ENCODE measurements at places on chromosomes 1 and 21. TPM values are rescaled to one million over a fixed set of nuclear protein-coding genes. Genes with fewer than 3 reads are reported as not detected.

DNA sequence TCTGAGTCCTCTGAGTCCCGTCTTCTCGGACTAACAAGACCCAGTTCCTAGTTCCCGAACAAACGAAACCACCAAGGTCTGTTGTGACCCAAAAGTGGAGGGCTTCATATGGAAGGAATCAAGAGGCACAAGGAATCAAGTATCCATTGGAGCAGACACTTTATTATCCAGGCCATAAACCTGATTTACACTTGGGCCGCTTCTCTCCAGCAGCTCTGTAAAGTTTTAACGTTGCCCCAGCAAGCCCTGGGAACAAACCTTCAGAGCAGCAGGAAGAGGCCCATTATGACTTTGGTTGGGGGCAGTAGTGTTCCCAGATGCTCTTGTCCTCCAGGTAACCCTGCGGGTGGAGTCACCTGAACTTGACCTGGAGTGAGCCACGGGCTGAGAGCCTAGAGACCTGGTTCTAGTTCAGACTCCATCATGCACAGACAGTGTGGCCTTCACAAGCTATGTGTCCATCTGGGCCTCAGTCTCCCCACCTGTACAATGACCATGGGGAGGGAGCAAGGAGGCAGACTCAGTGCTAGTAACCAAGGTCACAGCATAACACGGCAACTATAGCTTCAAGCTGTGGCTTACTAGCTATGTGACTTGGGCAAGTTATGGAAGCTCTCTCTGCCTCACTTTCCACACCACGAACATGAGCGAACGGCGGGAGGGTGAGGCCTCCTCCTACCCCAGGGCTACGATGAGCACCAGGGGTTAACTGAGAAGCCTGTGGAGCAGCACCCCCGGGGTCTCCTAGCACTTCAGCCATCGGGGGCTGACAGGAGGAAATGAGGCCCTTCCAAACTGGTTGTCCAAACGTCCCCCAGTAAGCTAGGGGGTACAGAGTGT is 95.7 kb downstream of the GLIS1 start:
- H3K27ac ChIP-seq, result no peak overlapping the region
- H3K27me3 ChIP-seq, result no peaks in the 10 kb centered on the region
- peaks cover 8% of the 10 kb centered on the region for H3K4me1 ChIP-seq
- H3K4me3 ChIP-seq, result no peak overlapping the region

Gene GPR153
- total RNA-seq, result 113 TPM

Gene CTSE
- not detected for total RNA-seq

Gene ANXA9
- total RNA-seq, result 0.18 TPM

- H3K4me1 ChIP-seq, result peaks cover 7% of the 10 kb centered on the region
- no peaks in the 10 kb centered on the region for H3K27me3 ChIP-seq
- H3K4me3 ChIP-seq, result no peak overlapping the region
- H3K36me3 ChIP-seq, result peaks cover 11% of the 10 kb centered on the region
- no peak for DNase-seq
Observed at GRCh38 chr21:35035116-35035515, 14.0 kb downstream of the RUNX1 start.

Gene F5
- not detected for total RNA-seq

GRCh38 chr21:35909456-35910223 is 150.7 kb downstream of the SETD4 start:
- H3K4me3 ChIP-seq, result no peak overlapping the region
- H3K27me3 ChIP-seq, result no peaks in the 10 kb centered on the region

DNA sequence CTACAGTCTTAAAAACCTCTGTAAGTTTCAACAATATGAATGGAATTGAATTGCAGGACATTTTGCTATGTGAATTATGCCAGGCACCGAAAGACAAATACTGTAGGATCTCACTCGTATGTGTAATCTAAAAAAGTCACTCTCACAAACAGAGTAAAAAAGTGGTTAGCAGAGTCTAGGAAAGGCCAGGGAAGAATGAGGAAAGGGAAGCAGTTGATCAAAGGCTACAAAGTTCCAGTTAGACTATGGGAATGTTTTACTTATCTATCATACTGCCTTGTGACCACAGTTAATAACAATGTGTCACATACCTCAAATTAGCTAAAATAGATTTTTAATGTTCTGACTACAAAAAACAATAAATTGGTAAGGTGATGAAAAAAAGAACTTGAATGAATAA is 565.4 kb upstream of the BRINP3 start:
- H3K4me1 ChIP-seq, result no peaks in the 10 kb centered on the region
- H3K36me3 ChIP-seq, result no peaks in the 10 kb centered on the region
- H3K27me3 ChIP-seq, result no peaks in the 10 kb centered on the region
- no peak overlapping the region for H3K27ac ChIP-seq
- H3K4me3 ChIP-seq, result no peak overlapping the region
- no peak for DNase-seq

DNA sequence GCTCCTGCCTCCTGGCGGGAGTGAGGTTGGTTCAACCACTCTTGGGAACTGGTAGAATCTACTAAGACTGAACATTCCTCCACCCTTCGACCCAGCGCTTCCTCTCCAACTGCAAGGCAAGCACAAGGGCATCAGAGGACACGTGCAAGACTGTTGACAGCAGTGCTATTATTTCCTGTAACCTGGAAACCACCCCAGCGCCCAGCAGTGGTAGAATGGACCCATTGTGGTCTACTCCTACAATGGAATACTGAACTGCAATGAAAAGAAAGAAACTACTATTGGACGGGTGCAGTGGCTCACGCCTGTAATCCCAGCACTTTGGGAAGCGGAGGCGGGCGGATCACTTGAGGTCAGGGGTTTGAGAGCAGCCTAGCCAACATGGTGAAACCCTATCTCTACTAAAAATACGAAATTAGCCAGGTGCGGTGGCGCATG is 33.0 kb upstream of the TARDBP start:
- no peak overlapping the region for H3K4me3 ChIP-seq
- H3K36me3 ChIP-seq, result no peaks in the 10 kb centered on the region
- no peak for DNase-seq
- no peak overlapping the region for H3K27ac ChIP-seq
- no peaks in the 10 kb centered on the region for H3K27me3 ChIP-seq
- H3K4me1 ChIP-seq, result peaks cover 14% of the 10 kb centered on the region

DNA sequence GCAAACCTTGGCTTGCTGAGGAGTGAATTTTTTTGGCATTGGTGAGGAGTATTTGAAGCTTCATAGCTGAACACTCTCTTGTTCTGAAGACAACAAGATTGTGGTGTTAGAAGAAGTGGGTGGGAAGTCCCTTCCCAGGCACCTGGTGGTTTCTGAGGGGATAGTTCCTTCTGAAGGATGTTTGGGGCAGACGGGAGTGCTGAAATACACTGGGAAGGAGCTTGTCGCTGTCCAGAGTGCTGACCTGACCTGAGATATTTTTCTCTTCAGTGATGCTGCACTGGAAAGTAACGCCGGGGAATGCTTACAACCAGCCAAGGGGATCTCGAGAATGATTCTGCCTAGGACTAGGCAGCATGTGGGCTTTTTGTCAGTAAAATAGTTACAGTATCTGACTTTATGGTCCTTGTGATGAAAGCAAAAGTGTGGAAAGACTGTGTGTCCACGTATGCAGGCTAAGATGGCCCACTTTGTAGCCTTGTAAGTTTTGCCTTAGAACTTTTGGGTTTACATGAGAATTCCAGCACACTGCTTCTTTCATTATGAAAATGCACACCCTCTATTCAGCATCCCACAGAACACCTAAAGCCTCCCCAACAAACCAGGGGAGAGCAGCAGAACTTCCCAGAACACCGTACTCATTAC is 33.1 kb upstream of the NFASC start:
- peak; percentile 79 for DNase-seq
- no peaks in the 10 kb centered on the region for H3K4me1 ChIP-seq
- H3K27ac ChIP-seq, result no peak overlapping the region
- no peak overlapping the region for H3K4me3 ChIP-seq

Gene CACHD1
- 6.6 TPM for total RNA-seq

- no peaks in the 10 kb centered on the region for H3K27me3 ChIP-seq
- no peak overlapping the region for H3K4me3 ChIP-seq
- no peak overlapping the region for H3K27ac ChIP-seq
- H3K4me1 ChIP-seq, result peaks cover 16% of the 10 kb centered on the region
- no peak for DNase-seq
Observed at GRCh38 chr21:28885853-28886177, 106.9 kb downstream of the LTN1 start.

DNA sequence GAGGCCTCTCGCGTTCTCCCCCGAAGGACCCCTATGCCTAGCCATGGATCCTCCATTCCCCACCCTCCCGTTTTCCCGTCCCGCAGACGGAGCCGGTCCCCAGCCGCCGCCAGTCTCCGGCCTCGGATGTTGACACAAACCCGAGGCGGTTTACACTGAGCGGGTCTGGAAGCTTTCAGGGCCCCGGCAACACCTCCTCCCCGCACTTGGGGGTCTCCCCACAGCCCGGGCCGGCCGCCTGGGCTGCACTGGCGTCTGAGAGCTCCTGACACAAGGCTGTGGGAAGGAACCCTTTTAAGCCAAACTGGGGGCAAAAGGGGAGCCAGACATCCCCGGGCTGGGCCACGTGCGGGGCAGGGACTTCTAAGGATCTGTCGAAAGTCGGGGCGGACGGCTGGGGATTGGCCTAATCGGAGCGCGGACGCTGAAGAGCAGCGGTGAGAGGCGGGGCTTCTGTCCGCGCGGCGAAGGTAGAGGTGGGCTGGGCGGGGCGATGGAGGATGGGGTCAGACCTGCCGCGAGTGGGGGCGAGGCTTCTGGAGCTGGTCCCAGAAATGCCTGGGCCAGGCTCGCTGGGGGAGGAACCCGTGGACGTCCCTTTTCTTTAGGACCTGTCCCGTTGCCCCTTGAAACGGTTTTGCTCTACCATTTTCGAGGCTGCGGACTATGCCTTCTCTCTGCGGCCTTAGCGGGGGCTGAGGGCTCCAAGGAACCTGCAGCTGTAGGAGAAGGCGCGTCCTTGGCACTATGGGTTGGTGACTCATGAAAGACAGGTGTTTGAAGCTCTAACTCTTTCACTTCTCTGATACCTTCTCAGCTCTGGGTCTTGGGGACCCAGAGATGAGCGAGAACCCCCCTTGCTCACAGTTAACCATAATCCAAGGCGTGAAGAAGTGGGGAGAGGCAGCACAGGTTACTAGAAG is 1.2 kb upstream of the HPCAL4 start:
- H3K27ac ChIP-seq, result no peak overlapping the region
- H3K36me3 ChIP-seq, result no peaks in the 10 kb centered on the region
- 0 out of 2 replicates have a peak, but pooled peaks cover 4% of the 10 kb centered on the region for H3K4me1 ChIP-seq
- no peak for DNase-seq
- peaks cover 7% of the 10 kb centered on the region for H3K27me3 ChIP-seq

Gene ZNF683
- not detected for total RNA-seq

GRCh38 chr1:229952670-229953520 is 114.1 kb upstream of the GALNT2 start:
- H3K4me1 ChIP-seq, result no peaks in the 10 kb centered on the region
- peaks cover 19% of the 10 kb centered on the region for H3K27me3 ChIP-seq
- no peak overlapping the region for H3K4me3 ChIP-seq
- peak; percentile 38 for DNase-seq

Gene TTC39A
- total RNA-seq, result 12.3 TPM

Gene MAP3K7CL
- 1.3 TPM for total RNA-seq

Gene OR2T29
- not detected for total RNA-seq

DNA sequence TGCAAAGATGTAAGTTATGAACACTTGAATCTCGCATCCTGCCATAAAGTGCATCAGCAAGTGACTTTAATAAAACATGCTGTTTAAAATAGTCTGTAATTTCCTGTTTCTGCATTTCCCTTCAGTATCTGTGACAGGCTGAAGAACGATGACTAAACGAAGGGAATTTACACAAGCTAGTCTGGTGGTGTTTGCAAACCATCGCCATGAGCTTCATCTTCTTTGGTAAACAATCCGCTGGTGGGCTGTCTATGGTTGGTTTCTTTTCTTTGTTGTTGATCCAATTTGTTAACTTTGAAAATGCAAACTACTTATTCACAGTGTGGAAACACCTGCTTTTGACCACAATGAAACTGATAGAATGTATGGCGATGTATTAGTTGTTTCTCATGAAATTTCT is 13.9 kb downstream of the SERTAD4 start:
- H3K4me3 ChIP-seq, result no peak overlapping the region
- DNase-seq, result peak; percentile 64
- no peaks in the 10 kb centered on the region for H3K27me3 ChIP-seq
- H3K27ac ChIP-seq, result no peak overlapping the region
- peaks cover 27% of the 10 kb centered on the region for H3K4me1 ChIP-seq
- no peaks in the 10 kb centered on the region for H3K36me3 ChIP-seq

DNA sequence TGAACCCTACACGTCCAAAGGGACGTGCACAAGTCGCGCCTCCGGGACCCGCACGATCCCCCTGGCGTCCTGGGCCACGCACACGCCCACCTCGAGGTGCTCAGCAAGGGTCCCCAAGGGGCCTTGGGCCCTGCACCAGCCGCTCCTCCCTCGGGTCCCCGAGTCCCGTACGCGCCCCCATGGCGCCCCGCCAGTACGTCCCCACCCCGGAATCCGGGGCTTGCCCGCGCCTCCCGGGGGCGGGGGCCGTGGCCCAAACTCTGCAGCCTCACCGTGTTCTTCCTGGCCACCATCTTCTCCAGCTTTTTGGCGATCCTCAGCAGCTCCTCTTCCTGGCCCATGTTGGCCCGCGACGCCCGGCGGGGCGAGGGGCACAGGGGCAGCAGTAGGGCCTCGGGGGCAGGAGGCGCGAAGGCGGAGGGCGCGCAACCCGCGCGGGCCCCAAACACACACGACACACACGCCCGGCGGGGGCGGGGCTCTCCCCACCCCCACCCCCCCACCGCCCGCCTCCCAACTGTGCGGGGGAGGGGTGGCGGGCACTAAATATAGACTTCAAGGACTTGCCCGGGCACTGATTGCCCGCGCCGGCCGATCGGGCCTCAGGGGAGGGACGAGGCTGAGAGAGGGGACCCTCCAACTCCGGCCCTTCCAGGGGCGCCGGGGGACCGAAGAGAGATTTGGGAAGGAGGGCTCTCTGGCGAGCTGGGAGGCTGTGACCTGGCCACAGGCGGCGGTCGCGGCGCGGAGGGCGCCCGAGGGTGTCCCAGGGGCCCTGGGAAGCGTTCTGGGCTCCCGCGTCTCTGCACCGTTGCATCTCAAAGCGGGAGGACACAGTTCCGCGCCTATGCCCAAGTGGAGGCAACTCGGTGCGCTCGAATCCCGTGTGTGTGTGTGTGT is at the start of gene TCEA3:
TCEA3 (minus strand) TSS at position 456 of the 900 bp plus-strand sequence; CDS start at position 341, 115 bp downstream.
- H3K4me3 ChIP-seq, result peak within 1 kb of the TSS; percentile 81

- DNase-seq, result no peak
- H3K27me3 ChIP-seq, result no peaks in the 10 kb centered on the region
- H3K36me3 ChIP-seq, result no peaks in the 10 kb centered on the region
- H3K4me3 ChIP-seq, result no peak overlapping the region
- H3K4me1 ChIP-seq, result no peaks in the 10 kb centered on the region
Observed at GRCh38 chr21:33238565-33239255, 9.0 kb downstream of the IFNAR2 start.

DNA sequence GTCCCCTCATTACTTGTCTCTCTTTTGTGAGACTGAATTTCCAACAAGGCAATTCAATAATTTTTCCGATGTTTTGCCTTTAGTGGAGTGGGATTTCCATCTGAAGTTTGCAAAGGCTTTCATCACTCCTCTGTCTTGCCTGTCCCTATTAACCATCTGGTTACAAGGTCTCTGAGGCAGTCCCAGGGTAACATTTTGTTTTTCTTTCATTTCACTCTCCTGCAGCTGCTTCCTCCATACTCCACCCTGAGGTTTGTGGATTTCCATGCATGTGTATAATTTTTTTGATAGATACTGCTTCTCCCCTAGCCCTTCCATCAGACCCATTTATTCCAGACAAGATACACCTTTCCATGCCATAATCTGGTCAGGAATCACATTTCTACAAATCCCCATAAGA is 366.8 kb downstream of the PTBP2 start:
- no peak overlapping the region for H3K4me3 ChIP-seq
- DNase-seq, result no peak
- H3K27me3 ChIP-seq, result no peaks in the 10 kb centered on the region
- peaks cover 2% of the 10 kb centered on the region for H3K4me1 ChIP-seq
- no peaks in the 10 kb centered on the region for H3K36me3 ChIP-seq
